ENCODE measurements at places on chromosomes 7 and 10.

- DNase-seq: no peak
Measured at GRCh38 chr10:76864922-76865321, 772.7 kb downstream of the KCNMA1 start.

DNA sequence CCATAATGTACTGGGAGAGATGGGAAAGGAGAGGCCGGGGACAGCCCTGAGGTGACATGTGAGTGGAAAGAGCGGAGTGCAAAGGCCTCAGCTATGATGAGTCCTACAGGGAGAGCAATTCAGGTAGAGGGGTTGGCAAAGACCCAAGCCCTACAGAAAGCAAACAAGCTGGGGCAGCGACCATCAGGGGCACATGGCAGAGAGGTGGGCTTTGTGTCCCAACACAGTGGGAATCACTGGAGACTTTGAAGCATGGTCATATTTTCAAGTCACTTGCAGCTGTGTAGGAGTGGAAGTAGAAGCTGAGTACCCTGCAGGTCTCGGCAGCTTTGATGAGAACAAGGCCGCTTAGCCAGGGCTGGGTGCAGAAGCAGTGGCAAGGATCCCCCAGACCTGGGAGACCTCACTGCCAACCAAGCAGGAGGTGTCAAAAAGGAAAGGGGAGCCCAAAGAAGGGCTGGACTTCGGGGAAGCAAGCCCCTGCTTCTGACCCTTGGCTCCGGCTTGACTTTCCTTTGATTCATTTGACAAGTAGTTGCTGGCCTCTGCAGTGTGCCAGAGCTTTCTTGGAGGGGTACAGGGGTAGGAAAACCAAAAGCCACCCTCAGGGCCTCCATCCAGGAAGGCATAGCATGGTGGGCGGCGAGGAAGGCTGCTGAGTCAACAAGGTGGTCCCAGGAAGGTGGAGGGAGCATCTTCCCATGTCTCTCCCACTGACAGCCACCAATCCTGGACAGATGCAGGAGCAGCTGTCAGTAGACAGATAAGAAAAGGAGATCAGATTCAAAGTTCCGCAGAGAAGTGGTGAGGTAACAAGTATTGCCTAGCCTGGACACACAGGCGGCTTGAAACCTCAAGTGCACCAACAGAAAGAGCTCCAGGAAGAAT, 1.9 kb upstream of the PGAM2 start:
- no peak for DNase-seq

DNA sequence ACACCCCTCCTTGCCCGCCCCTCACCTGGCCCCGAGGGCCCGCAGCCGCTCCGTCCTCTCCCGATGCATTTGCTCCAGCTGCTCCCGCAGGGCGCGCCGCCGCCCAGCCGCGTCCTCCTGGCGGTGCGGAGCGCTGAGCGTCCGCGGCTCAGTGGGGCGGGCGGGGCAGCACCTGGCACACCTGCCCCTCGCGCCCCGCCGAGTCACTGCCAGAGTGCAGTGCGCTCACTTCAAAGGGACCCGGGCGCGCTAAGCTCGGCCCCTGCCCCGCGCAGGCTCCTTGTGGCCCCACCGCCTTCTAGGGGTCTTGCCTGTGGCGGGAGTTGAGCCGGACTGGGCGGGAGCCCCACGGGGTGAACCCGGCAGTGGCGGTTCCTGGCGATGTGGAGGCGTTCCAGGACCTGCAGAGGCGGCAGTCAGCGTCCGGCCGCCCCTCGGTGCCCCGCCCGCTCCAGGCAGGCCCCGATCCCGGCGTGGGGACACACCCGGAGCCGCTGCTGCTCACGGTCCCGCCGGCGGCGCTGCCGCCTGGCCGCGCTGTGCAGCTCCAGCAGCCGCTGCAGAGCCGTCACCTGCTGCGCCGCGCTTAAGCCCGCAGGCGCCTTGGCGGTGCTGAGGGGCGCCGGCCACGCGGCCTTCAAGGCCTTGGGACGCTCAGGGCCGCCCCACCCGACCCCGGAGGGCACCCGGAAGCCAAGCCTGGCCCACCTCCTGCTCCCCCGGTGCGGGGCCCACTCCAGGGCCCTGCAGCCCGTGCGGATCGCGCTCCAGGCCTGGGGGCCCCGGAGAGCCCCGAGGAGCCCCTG, 6.7 kb downstream of the ATP6V1F start:
- DNase-seq: no peak

GRCh38 chr7:50607524-50608125, 42.4 kb upstream of the DDC start:
- no peak for DNase-seq

DNA sequence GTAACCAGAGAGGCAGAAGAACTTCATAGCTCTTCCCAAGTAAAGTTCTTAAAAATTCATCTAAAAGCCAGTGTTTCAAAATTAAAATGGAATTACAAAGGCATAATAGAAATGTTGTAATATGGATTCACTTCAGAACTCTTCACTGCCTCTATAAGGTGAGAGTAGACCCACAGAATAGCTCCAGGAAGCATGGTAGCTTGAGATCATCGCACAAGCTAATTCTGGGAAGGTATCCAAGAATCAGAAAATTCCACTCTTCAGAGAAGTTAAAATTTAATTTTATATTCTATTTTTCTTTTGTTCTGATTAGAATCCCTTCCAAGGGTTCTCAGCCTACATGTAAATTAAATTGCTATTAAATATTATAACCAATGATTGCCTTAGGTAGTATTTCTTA, 1.5 kb upstream of the DHX32 start:
- no peak for DNase-seq

DNA sequence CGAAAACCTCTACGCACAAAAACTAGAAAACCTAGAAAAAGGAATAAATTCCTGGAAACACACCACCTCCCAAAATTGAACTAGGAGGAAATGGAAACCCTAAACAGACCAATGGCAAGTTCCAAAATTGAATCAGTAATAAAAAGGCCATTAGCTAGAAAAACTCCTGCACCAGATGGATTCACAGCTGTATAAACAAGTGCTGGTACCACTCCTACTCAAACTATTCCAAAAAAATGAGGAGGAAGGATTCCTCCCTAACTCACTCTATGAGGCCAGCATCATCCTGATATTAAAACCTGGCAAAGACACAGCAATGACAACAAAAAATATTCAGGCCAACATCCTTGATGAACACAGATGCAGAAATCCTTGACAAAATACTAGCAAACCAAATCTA, 228.2 kb downstream of the CHRM2 start:
- no peak for DNase-seq

Data from bone marrow (tissue), 2 donors.